ENCODE measurements at places on chromosomes 6 and 20.

- DNase-seq = no peak
Measured at GRCh38 chr6:9515633-9516606, 899.0 kb downstream of the TFAP2A start.

DNA sequence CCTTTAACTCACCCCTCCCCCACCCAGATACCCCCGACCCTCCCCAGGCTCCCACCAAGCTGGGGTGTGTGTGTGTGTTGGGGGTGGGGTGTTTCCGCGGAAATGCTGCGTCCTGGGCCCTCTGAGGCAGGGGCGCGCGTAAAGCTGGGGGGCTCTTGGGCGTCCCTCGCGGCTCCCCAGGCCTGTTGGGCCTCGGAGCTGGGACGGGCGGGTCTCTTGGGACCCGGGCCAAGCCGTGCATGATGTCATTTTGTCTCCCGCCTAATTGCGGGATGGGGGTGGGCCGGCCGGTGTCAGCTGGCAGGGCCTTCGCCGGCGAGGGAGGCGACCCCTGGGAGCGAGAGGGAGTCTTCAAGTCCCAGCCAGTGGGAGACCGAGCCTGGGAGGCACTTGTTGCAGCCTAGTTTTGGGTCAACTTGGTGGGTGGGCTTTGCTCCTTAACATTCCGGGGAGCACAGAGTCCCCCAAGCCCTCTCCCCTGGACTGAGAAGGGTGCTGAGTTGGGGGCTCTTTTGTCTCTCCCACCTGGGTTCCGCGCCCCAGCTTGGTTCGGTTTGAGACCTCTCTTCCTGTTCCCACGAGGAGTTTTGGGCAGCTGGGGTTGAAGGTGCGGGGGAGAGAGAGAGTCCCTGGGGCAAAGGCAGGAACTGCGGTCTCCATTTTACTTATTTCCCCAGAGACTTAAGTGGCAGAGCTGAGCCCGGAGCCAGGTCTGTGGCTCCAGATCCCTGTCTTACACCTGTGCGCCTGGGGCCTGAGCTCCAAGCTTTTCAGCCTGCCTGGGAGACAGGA lies 623 bp downstream of the MYBL2 start:
- no peak for DNase-seq

DNA sequence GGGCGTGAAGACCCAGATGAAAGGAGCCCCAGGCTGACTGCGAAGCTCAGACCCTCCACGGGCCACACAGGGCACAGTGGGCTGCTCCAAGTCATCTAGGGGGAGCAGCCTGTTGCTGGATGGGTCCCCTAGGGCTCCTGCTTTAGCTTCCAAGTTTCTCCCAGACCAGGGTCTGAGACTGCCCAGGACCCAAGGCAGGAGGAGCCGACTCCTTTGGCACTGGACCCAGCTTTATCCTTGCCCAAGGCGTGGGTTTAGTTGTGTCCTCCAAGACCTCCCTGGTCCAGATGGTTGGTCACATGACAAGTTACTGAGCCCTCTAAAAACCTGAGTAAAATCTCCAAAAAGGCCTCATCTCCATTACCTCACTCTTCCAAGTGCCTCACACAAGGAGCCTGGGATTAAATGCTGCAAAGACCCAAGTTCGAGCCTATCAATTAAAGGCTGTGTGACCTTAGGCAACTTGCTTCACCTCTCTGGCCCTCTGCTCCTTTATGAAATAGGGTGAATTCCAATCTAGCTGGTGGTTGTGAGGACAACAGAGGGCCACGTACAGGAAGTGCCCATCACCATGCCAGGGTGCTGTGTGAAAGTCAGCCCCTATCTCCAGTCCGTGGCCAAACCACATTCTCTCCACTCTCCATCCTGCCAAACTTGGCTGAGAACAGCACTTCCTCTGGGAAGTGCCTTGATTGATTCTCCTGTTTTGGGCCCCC lies 2.5 kb downstream of the NECAB3 start:
- DNase-seq = no peak

GRCh38 chr6:105832313-105832761 lies 253.8 kb upstream of the PRDM1 start:
- no peak for DNase-seq

DNA sequence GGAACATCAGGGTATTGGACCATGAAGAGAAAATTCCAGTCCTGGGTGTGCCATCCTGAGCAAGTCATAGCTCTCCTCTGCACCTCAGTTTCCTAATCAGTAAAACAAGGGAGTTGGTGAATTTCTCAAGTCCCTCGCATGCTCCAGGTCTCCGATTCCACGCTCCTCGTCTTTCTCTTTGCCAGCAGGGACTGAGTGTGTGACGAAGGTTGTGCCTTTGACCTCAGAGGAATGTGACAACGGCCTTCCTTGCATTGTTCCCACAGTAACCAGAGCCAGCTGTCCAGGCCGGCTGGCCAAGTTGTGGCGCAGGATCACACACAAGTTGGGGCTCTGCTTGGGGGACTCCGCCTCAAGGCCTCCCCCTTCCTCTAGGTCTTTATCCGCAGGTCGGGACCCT lies 217.3 kb downstream of the ATXN1 start:
- no peak for DNase-seq

DNA sequence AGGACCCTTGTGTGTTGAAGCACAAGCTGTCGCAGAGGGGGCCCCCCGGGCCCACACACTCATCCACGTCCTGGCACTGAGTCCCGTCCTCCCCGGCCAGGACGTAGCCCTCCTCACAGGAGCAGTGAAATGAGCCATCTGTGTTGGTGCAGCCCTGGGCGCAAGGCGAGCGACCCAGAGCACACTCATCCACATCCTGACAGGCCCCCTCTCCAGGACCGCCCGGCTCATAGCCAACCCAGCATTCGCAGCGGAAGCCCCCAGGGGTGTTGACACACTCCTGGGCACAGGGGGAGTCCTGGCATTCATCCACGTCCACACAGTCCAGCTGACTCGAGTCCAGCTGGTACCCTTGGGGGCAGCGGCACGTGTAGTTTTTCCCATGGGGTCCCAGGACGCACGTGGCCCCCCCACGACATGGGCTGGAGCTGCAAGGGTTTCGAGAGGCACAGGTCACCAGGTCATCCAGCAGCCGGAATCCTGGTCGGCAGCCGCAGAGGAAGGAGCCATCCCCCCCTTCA lies 1.2 kb downstream of the CD93 start:
- DNase-seq = no peak

- no peak for DNase-seq
Measured at GRCh38 chr6:19024737-19025136, 637.6 kb downstream of the RNF144B start.

GRCh38 chr20:21513881-21514540 lies at the start of gene NKX2-2:
TSS of gene NKX2-2 (minus strand) at chr20:21514064. CDS start at chr20:21513669, 395 bp downstream.
- DNase-seq = no peak

- no peak for DNase-seq
Measured at GRCh38 chr20:38034108-38034649, 633 bp downstream of the RPRD1B start.

DNA sequence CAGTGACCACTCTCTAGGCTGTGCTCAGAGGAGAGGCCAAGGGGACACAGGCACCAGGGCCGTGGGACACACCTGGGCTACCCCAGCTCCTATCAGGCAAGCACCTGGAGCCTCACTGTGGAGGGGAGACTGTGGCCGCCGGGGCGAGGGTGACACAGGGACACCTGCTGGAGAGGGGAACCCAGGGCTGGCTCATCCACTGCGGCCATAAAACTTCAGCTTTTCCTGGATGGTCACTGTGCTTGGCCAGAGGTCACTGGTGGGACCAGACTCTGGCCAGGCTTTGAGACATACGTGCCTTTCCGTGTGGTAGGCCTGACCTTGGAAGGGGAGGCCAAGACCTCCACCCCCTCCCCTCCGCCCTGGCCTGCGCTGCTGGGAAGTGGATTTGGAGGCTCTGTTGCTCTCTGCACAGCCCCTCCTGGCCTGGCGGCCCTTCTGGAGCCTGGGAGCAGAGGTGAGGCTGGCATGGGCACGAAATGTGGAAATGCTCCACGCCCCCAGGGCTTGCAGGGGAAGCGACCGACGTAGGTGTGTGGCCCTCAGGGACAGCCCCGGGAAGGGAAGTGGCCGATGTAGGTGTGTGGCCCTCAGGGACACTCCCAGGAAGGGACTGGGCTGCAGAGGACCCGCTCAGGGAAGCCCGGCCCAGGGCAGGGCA lies 42.9 kb upstream of the BHLHE23 start:
- DNase-seq = no peak

DNA sequence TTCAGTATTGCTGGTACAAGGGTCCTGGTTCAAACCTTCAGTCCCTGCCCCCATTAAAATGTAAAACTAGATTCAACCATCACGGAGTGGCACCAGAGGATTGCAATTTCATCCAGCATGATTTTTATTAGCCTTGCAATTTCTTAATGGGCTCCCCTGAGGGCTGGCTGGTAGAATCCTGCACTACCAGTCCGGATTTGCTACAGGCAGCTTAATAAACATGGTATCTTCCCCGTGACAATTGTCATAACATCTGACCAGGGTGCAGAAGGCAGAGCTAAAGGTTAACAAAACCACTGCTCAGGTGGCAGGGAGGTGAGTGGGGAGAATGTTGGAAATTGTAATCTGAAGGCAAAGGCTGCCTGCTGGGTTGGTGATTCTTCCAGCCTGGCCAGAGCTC lies 94.5 kb downstream of the PKHD1 start:
- DNase-seq = no peak

DNA sequence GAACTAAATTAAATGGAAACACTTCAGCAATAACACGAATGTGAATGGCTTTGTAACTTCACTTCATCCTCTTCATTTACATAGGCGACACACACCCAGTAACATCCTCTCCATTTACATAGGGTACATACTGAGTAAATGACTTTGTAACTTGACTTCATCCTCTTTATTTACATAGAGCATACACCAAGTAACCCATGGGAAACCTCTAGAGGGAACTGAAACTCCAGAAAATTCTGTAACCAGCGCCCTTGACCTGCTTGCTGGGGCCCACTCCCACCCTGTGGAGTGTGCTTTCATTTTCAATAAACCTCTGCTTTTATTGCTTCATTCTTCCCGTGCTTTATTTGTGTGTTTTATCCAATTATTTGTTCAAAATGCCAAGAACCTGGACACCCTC lies 81.6 kb upstream of the OPRM1 start:
- no peak for DNase-seq

GRCh38 chr6:235763-236360 lies 56.4 kb upstream of the DUSP22 start:
- DNase-seq = no peak

- DNase-seq = no peak
Measured at GRCh38 chr6:56145616-56146015, 101.8 kb downstream of the COL21A1 start.

- no peak for DNase-seq
Measured at GRCh38 chr6:57163956-57164355, 8.2 kb upstream of the BAG2 start.

DNA sequence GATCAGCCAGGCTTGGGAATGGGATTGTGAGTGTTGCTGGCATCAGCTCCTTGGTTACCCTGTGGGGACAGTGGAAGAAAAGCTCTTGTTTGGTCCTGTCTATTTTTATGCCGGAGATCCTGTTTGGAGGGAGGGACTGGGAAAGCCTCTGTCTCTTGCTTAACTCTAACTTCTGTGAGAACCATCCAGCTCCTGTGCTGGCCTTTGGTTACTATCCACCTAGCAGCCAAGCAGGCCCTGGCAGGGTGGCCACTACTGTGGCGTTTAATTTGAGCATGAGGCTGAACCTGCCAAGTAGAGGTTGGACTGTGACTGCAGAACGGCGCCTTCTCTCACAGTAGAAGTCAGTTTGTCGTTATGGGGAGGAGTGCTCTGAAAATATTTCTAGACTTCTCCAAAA lies 193.3 kb downstream of the UTRN start:
- DNase-seq = no peak

- no peak for DNase-seq
Measured at GRCh38 chr20:57509665-57510237, 15.2 kb downstream of the CTCFL start.

DNA sequence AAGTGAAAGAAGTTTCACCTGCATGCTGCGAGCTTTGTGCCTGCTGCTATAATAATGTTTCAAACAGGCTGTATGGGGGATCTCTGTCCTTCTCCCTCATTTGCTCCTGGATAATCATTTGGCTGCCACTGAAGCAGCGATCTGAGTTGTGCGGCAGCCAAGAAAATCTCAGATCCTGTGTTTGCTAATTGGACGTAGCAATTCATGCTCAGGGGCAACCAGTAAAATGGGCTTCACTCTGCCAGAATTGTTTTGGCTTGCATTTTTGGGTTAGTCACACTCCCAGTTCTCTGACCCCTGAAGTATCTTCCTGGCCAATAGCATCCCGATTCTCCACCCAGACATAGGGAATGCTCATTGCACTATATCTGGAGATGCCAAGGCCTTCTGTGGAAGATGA lies 13.7 kb upstream of the STXBP5 start:
- DNase-seq = no peak

GRCh38 chr6:13678255-13678983 lies 33.2 kb downstream of the RANBP9 start:
- no peak for DNase-seq

- DNase-seq = no peak
Measured at GRCh38 chr6:131642987-131643611, 6.0 kb downstream of the ENPP3 start.

DNA sequence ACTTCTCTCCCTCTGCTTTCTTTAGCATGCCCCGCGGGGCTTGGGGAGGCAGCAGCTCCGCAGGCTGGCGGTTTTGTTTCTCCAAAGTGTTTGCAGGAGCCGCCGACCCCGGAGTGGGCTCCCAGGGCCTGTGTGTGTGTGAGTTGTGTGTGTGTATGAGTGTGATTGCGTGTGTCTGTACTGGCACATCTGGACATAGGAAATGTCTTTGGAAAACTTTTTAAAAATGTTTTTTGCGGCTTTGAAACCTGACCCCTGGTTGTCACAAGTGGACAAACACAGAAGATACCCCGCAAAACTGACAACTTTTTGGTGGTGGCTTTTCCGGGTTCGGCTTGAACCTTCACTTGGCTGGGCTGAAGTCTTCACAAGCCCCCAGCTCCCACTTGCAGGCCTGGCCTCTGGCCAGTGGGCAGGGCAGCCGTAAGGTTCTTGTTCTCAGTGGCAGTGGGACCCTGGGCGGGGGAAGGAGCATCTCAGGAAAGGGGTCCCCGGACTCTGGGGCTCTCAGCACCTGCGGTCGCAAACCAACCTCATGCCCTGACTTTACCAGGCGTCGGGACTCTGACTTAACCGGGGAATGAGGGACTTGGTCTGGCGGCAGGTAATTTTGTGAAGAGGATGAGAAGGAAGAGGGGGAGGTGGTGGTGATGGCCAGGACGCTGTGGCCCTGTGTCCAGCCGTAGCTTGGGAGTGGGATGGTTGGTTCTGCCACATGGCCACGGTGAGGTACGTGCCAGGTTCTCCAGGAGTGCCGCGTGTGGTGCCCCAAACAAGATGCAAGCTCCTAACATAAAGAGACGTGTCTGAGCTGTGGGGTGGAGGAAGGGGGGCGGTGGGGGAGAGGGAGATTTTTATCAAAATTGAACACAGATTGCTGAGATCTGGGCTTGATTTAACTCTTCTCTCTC lies 619 bp downstream of the DAAM2 start:
- DNase-seq = no peak

- no peak for DNase-seq
Measured at GRCh38 chr6:12232339-12232738, 57.8 kb upstream of the EDN1 start.

- DNase-seq = no peak
Measured at GRCh38 chr6:17589406-17590096, 10.6 kb upstream of the FAM8A1 start.
